Transverse colon (tissue), 4 donors: ENCODE measurements at places on chromosomes 4 and X. TPM values are rescaled to one million over a fixed set of nuclear protein-coding genes. Genes with fewer than 3 reads are reported as not detected.

Gene CHIC1
- 13.5 TPM for total RNA-seq

GRCh38 chr4:70920592-70920991 is 18.4 kb downstream of the MOB1B start:
- H3K27ac ChIP-seq = no peak overlapping the region
- H3K36me3 ChIP-seq = no peaks in the 10 kb centered on the region
- no peaks in the 10 kb centered on the region for H3K4me1 ChIP-seq
- H3K27me3 ChIP-seq = no peaks in the 10 kb centered on the region
- no peak overlapping the region for H3K4me3 ChIP-seq
- DNase-seq = no peak

Gene GAGE12E
- total RNA-seq = not detected

Gene TCEAL6
- not detected for total RNA-seq

DNA sequence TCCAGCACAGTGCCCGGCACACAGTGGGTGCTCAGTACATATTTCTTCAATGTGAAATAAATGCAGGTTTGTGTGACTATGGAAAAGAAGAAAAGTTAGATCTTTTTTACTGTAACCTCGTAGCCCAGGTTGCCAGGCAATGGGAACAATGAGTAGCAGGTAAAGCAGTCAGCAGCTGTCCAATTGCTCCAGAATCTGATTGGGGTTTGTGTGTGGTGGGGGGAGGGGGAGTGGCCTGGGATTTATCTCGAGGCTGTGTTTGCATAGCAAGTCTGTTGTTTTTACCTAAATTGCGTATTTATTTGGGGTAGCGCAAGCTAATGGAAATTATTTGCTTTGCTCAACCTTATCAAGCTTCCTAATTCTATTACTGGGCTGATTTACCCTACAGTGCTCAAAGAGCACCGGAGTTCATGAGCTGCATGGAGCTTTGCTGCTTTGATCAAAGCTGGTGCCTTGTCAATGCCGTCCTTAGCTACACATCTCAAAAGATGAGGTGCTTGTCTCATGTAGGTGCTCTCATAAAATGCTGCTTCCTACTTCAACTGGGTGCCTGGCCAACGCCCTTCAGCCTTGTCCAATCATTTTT is 145.0 kb upstream of the DGKK start:
- no peaks in the 10 kb centered on the region for H3K27me3 ChIP-seq
- H3K4me1 ChIP-seq = no peaks in the 10 kb centered on the region
- H3K27ac ChIP-seq = no peak overlapping the region
- no peaks in the 10 kb centered on the region for H3K36me3 ChIP-seq
- DNase-seq = no peak

GRCh38 chr4:47075262-47075661 is 43.9 kb downstream of the GABRB1 start:
- H3K36me3 ChIP-seq = no peaks in the 10 kb centered on the region
- H3K4me1 ChIP-seq = no peaks in the 10 kb centered on the region
- DNase-seq = no peak
- no peak overlapping the region for H3K4me3 ChIP-seq
- no peak overlapping the region for H3K27ac ChIP-seq

DNA sequence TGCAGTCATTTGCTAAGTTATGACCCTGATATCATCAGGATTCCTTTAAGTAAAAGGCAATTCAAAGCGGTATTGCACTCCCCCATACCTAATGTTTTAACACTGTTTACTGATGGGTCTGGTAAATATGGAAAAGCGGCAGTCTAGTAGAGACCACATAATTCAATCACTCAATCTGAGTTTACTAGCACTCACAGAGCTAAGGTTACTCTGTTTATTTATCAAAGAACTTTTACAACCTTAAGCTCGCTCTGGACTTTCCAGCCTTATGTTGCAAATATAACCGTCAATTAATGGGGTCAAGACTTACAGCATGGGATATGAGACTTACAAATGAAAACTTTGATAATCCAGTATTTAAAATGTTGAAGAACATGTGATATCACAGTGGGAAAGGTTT is 124.5 kb upstream of the ZCCHC13 start:
- no peak overlapping the region for H3K4me3 ChIP-seq
- H3K36me3 ChIP-seq = no peaks in the 10 kb centered on the region

DNA sequence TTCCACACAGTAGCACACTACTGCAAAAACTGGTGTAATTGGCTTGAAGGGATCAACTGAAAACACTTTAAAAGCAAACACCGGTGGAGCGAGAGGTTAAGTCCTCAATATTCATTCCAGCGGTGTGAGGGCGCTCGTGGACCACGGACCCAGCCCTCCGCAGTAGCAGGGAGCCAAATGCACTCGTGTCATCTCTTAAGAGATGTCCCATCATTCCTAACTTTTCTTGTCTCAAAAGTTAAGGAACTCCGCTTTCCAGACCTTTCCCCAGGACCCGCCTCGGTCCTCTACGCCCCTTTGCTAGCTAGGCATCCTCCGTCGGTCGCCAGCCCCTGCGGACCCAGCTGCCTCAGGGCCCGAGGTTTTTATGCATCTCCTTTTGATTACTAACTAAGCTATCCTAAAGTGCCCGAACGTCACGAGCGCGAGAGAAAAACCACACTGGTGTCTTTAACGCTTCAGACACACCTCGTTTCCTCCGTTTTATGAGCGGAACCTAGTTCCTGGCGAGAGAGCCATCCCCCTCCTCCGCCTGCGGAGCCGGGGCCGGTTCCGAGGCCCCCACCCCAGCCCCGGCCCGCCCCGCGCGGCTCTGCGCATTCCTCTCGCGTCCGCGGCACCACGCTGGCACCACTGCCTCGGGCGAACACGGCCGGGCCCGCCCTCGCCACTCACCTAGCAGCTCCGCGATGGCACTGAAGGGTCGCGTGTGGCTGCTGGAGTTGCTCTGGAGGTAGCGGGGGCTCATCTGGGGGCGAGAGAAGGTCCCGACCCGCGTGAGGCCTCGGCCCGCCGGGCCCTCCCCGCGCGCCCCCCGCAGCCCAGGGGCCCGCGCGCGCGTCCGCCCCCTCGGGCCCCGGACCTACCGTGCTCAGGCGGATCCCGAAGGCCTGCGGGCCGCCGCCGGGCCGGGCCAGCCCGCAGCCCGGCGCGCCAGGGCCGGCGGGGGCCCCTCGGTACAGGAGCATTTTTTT is 723 bp downstream of the MORC4 start:
- H3K4me1 ChIP-seq = no peaks in the 10 kb centered on the region
- no peaks in the 10 kb centered on the region for H3K36me3 ChIP-seq
- H3K4me3 ChIP-seq = peak overlapping the region; percentile 55
- DNase-seq = peak; percentile 52
- no peaks in the 10 kb centered on the region for H3K27me3 ChIP-seq

- no peaks in the 10 kb centered on the region for H3K36me3 ChIP-seq
- peaks cover 16% of the 10 kb centered on the region for H3K4me1 ChIP-seq
- H3K27ac ChIP-seq = peak overlapping the region; percentile 98
- peak; percentile 24 for DNase-seq
Measured at GRCh38 chr4:152535360-152535902, 461 bp downstream of the FBXW7 start.

DNA sequence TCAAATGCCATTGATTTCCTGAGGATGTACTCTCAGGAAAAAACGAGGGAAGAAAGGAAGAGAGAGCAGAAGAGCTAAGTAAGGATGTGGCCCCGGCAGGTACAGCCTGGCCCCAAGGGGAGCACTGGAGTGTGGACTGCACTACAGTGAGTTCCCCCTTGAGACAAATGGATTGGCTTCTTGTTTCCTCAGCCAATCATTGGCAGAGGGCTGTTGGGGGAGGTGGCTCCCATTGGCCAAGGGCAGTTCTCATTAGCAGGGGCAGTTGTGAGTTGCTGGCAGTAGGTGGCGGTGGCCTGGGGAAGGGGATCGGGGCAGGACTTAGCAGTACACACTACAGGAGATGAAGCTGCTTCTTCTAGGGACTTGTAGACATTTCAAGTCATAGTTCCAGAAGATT is 24.1 kb upstream of the OCIAD2 start:
- H3K4me3 ChIP-seq = no peak overlapping the region
- no peaks in the 10 kb centered on the region for H3K4me1 ChIP-seq
- H3K36me3 ChIP-seq = no peaks in the 10 kb centered on the region
- DNase-seq = no peak
- H3K27ac ChIP-seq = no peak overlapping the region
- H3K27me3 ChIP-seq = no peaks in the 10 kb centered on the region

Gene RBMXL3
- not detected for total RNA-seq

GRCh38 chrX:129723511-129723910 is 15.3 kb upstream of the XPNPEP2 start:
- no peak overlapping the region for H3K27ac ChIP-seq
- no peaks in the 10 kb centered on the region for H3K36me3 ChIP-seq
- H3K27me3 ChIP-seq = no peaks in the 10 kb centered on the region
- no peaks in the 10 kb centered on the region for H3K4me1 ChIP-seq
- no peak overlapping the region for H3K4me3 ChIP-seq

- H3K4me3 ChIP-seq = no peak overlapping the region
- no peaks in the 10 kb centered on the region for H3K4me1 ChIP-seq
- DNase-seq = no peak
- H3K27me3 ChIP-seq = no peaks in the 10 kb centered on the region
- H3K36me3 ChIP-seq = no peaks in the 10 kb centered on the region
Measured at GRCh38 chr4:151045907-151046306, 30.8 kb upstream of the LRBA start.

DNA sequence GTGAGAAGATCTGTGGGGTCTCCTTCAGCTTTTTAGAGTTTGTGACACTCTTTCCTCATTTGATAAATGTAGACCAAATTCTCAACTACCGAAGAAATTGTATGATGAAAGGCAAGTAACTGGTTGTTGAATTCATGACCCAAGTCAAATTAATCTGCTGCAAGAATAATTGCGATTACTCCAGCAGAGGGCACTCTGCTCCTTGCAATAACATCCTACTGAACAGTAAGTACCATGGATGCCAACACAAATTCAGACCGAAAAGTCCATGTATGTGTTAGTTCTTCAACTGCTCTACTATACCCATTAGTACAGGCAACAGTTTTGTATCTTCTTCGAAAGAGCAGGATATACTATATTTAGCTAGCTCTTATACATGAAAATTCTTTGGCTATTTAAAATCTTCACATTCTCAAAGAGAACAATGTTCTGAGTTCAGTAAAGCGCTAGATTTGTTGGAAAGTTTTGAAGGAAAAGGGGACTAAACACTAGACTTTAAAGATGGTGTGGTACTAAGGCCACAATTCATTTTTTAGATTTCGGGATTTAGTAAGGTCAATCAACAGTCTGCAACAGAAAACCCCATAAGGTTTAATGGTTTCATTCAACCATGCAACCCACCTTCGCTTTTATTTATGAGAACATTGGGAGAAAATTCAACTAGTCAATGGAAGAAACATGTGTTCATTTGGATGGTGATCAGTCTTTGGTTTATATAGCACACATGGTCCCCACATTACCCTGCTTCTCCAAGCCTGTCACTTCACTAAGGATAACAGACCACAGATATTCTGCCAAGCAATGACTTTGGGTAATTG is 105.4 kb upstream of the TBC1D9 start:
- no peak overlapping the region for H3K4me3 ChIP-seq
- peak; percentile 60 for DNase-seq
- H3K27ac ChIP-seq = no peak overlapping the region
- no peaks in the 10 kb centered on the region for H3K27me3 ChIP-seq
- no peaks in the 10 kb centered on the region for H3K36me3 ChIP-seq
- no peaks in the 10 kb centered on the region for H3K4me1 ChIP-seq

DNA sequence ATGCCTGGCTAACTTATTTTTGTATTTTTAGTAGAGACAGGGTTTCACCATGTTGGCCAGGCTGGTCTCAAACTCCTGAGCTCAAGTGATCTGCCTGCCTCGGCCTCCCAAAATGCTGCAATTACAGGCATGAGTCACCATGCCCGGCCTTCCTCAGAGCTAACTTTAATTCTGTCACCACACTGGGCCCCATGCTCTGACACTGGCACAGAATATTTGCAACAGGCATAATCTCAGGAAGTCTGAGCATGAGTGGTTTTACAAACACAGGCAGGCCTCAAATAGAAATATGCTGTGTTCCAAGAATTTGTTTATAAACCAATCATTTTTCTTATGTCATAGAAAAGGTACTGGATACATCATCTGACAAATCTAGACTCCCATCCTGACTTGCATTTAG is 32.7 kb upstream of the FAM9C start:
- H3K36me3 ChIP-seq = no peaks in the 10 kb centered on the region
- no peak overlapping the region for H3K4me3 ChIP-seq
- no peak for DNase-seq
- peaks cover 12% of the 10 kb centered on the region for H3K4me1 ChIP-seq
- H3K27me3 ChIP-seq = no peaks in the 10 kb centered on the region

DNA sequence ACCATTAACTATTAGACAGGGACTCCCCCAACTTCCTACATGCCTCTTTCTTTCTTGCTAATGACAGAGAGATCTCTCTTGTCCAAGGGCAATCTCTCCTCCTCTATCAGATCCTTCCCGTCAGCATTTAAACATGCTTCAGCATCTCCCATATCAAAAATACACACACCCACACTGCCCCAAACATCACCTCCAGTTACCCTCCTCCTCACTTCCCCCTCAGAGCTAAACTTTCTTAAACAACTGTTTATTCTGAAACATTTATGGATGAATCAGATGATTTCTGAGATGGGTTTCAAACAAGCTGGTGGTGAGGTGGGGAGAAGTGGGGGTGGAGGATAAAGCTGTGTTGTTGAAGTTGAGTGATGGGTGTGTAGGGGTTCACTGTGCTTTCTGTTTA is 23.5 kb downstream of the USP46 start:
- H3K4me3 ChIP-seq = no peak overlapping the region
- H3K36me3 ChIP-seq = no peaks in the 10 kb centered on the region
- DNase-seq = no peak
- no peaks in the 10 kb centered on the region for H3K4me1 ChIP-seq
- H3K27me3 ChIP-seq = no peaks in the 10 kb centered on the region

DNA sequence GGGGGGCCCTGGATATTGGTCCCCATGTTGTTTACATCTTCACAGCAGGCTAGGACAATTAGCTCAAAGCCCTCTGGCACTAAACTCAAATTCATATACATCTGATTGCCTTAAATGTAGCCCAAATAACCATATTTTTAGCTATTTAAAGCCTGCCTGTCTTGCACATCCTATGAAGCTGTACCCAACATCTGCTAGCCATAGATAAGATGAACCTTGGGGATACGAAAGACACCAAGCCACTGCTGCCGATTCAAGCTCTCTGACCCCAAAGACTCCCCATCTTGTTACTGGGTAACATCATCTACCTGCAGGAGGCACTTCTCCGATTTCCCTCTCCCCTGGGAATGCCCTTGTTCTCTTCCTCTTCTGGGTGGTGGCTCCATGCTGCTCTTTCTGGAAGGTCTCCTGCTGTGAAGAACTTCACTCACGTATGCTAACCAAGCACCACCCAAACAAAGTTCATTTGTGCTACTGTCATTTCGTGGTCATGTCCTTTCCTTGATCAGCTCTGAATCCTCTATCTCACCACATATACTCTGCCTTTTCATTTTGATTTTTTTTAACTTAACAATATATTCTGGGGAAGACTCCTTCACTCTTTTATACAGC is 107.7 kb upstream of the ATXN3L start:
- no peak overlapping the region for H3K27ac ChIP-seq
- no peaks in the 10 kb centered on the region for H3K27me3 ChIP-seq
- no peaks in the 10 kb centered on the region for H3K36me3 ChIP-seq
- peaks cover 3% of the 10 kb centered on the region for H3K4me1 ChIP-seq
- DNase-seq = no peak
- no peak overlapping the region for H3K4me3 ChIP-seq

GRCh38 chr4:19126903-19127302 is 1105.3 kb upstream of the LCORL start:
- H3K27ac ChIP-seq = no peak overlapping the region
- DNase-seq = no peak
- H3K4me3 ChIP-seq = no peak overlapping the region
- no peaks in the 10 kb centered on the region for H3K36me3 ChIP-seq
- H3K27me3 ChIP-seq = no peaks in the 10 kb centered on the region
- no peaks in the 10 kb centered on the region for H3K4me1 ChIP-seq

Gene GAGE12F
- total RNA-seq = not detected
